ENCODE measurements at places on chromosomes 16 and 17.

GRCh38 chr17:59642565-59642964 lies 22.9 kb downstream of the CLTC start:
- DNase-seq: no peak

DNA sequence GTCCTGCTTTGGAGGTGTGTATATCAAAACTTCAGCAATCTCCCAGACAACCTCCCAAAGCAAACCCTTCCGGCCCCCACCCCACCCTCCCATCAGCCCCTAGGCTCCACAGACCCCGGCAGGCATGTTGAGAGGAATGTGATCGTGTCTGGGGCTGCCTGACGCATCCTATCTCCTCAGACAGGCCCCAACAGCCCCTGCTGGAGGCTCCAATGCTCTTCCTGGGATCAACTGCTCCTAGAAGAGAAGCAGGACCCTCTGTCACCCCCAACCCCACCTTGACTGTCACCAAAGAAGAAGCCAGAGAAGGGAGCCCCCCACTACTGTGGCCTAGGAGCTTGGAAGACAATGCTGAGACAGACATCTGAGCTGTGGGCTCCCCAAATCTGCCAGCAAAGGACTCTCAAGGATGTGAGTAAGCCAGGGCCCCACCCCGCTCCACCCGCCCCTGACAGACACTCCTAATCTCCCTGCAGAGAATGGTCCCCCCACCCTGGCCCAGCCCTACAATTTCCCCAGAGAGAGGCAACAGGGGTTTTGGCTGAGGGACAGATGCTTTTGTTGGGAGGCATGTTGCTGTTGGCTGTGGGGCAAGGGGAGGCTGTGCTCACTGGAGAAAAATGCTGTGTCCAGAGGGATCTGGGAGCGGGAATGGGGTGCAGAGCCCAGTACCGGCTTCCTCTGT lies 1.6 kb upstream of the KRT14 start:
- no peak for DNase-seq

DNA sequence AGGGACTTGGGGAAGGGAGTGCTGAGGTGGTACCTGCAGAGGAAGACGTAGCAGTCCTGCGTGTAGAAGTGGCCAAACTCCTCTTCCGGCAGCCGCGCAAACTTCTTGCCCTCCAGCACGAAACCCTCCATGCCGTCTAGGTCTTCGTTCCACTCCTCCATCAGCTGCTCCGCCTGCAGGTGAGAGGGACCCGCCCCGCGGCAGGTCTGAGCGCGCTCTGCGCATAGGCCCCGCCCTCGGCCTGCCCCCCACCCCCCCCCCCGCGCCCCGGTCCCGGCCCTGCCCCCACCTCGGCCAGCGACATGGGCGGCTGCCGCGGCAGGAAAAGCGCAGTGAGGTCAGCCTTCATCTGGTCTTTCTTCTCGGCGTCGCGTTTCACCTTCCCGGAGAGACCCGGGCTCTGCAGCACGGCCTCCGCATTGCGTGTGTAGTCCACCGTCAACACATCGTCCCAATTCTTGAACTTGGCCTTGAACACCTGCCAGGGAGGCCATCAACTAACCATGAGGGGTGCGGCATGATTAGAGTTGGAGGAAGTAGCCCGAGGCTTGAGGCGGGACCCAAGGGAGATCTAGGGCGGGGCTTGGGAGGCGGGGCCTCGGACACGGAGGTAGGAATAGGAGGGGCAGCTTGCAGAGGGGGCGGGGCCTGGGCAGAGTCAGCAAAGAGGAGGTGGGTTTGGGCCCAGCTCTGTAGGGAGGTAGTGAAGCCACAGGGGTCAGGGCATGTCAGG lies 11.5 kb downstream of the FLII start:
- DNase-seq: no peak

GRCh38 chr16:28139530-28139929 lies 72.2 kb downstream of the XPO6 start:
- no peak for DNase-seq

GRCh38 chr17:12691173-12691572 lies 25.5 kb downstream of the MYOCD start:
- no peak for DNase-seq

DNA sequence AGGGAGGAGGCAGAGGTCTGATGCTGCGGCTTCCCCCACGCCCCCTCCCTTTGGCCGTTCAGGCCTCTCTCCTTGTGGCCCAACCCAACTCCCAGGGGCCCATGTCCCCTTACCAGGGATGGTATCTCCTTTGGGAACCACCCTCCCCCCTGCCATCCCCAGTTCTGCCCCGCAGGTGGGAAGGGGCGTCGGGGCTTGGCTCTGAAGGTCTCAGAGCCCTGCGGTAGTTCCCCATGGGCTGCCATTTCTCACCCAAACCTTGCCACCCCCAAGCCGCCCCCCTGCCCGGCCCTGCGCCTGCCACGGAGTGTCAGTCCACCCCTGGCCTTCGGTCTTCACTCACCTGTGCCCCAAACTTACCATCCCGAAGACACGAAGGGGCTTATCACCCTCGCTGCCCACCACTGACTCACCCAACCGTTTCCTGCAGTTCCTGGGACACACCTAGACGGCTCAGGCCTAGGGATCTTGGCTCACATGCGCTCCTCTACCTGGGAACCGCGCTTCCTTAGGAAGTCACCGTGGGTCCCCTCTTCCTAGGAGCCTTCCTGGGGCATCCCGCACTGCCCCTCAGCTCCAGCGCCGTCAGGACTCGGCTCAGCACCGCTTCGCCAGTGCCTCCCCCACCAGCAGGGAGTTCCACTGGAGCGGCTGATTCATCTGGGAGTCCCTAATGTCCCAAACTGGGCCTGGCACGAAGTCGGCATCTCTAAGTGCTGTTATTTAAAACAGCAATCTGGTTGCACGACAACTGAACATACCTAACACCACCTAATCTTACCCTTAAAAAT lies 1.1 kb upstream of the DOC2A start:
- no peak for DNase-seq

- DNase-seq: no peak
These were observed 14.9 kb upstream of the RBFOX3 start for GRCh38 chr17:79625706-79626105.

DNA sequence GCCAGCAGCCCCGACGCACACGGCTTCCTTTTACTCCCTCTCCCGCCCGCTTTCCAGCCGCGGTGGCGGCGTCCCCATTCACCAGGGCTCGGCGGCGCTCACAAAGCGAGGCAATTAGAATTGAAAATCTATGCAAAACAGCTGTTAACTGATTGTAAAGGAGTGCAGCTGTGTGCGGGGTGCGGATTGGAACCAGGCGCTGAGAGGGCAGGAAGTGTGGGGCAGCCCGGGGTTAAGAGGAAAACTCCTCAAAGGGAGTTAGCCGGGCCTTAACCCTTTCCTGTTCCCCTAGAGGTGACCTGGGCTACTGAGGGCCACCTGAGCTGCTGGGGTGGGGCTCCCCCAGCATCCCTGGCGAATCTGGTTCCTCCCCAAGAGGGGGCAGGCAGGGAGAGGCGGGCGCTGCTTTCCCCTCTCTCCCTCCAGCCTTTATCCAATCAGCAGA lies 5.8 kb upstream of the GSE1 start:
- DNase-seq: no peak

DNA sequence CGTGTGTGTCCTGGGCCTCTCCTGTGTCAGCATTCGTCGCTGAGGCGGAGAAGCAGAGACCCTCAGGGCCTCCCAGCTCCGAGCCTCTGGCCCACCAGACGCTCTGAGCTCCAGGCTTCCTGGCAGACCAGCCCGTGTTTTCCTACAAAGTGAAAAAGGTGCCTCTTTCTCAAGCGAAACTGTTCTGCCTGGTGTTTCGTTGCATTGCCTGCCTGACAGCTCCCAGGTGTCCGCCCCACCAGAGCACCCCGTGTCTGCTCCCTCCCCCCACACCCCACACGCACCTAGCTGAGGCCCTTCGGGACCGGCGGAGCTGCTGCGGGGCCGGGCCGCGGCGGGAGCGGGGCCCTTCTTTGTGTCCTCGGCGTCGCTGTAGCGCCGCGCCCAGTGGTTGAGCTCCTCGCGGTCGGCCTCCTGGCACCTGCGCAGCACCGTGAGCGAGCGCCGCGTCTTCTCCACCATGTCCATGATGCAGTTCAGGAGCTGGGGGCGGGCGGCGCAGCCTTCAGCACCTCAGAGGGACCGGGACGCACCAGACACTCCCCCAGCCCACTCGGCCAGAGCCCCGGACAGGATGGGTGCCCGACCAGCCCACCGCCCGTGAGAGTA lies 14.7 kb upstream of the PABPN1L start:
- DNase-seq: no peak

GRCh38 chr17:50064253-50065001 lies 8.5 kb downstream of the ITGA3 start:
- DNase-seq: no peak

DNA sequence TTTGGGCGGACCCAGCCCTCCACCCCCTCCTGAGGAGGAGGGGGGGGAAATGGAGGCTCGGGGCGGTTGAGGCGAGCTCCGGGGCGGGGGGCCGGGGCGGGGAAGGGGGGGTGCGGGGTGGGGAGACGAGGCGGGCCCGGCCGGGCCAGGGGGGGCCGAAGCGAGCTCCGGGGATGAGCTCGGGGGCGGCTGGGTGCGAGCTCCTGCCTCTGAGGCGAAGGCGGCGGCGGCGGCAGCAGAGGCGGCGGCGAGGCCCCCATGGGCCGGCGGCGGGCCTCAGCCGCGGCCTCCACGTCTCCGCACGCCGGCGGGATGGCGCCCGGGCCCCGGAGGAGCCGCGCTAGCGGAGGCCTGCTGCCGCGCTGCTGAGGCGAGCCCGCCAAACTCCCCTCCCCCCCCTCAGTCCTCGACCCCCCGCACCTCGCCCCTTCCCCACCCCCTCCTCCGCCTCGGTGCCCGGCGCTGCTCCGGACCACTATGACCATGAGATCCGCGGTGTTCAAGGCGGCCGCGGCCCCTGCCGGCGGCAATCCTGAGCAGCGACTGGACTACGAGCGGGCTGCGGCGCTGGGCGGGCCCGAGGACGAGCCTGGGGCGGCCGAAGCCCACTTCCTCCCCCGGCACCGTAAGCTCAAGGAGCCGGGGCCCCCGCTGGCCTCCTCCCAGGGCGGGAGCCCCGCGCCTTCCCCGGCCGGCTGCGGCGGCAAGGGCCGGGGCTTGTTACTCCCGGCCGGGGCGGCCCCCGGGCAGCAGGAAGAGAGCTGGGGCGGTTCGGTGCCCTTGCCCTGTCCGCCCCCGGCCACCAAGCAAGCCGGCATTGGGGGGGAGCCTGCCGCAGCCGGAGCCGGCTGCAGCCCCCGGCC lies 596 bp downstream of the MSL1 start:
- DNase-seq: no peak

GRCh38 chr16:86797700-86798099 lies 219.4 kb downstream of the FOXL1 start:
- DNase-seq: no peak

DNA sequence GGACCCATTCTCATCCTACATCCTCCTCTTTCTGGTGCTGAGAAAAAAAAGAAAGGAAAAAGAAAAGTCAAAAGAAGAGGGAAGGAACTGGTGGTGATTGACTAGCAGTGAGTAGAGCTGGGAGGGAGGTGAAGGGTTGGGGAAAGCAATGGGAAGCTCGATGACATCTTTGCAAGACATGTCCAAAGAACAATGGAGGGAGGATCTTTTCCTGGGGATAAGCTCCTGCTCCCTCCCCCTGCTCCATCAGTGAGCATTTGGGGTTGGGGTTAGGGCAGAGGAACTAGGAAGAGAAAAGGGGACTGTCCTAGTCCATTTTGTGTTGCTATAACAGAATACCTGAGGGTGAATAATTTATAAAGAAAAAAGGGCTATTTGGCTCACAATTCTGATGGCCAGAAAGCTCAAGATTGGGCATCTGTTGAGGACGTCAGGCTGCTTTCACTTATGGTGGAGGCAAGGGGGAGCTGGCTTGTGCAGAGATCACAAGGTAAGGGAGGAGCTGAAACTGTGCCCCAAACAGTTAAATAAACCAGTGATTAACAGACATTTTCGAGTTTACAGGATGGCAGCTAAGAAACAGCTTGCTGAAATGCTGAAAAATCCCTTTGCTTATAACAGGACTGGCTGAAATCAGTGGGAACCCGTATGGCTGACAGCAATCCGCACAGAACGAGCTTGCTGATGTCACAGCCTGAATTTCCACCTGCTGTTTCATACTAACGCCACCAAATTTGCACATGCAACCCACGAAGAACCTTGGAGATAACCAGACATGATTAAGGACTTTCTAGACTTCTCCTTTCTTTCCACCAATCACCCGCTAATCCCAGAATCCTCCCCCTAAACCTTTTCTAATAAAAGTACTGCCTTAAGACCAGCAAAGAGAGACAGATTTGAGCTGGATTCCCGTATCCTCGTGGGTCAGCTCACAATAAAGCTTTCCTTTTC lies 1.6 kb upstream of the ODF4 start:
- DNase-seq: no peak

DNA sequence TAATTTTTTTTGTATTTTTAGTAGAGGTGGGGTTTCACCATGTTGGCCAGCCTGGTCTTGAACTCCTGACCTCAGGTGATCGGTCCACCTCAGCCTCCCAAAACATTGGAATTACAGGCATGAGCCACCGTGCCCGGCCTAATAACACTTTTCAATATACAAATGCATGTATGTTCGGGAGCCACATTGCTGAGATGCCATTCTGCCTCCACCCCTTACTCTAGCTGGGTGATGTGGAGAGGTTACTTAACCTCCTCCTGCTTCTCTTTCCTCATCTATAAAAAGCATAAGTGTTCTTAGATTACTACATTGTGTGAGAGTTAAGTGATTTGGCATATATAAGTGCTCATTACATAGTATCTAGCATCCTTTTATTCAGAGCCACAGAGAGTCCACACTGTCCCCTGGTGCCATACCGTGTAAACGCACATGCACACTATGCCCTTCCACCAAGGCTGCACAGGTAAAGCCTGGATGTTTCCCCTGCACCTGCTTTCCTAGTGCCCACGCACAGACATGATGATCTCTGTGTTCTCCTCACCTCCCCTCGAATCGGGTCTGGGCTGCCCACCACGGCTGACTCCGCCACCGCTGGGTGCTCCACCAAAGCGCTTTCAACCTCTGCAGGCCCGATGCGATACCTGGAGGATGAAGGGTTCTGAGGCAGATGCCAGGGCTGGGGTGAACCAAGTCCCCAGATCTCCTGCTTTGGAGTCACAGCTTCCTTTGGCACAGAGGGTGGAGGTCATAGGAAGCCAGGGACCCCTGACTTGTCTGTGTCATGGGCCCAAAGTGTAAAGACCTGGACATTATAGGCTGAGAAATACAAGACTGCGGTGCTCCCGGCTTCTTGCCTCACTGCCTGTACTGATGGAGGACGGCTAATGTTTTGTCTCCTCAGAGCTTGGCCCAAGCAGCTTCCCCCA lies 49.0 kb upstream of the ACSM2B start:
- no peak for DNase-seq

GRCh38 chr16:1981398-1981836 lies at the start of gene NOXO1:
Gene NOXO1 (minus strand): TSS chr16:1981469. CDS start chr16:1981179, 290 bp downstream.
- no peak for DNase-seq

- no peak for DNase-seq
These were observed 12.7 kb downstream of the LITAFD start for GRCh38 chr16:8894736-8895334.

GRCh38 chr16:29900102-29900887 lies at the start of gene ASPHD1:
Gene ASPHD1 (plus strand): TSS chr16:29900488. CDS start chr16:29900972, 484 bp downstream.
- DNase-seq: no peak

DNA sequence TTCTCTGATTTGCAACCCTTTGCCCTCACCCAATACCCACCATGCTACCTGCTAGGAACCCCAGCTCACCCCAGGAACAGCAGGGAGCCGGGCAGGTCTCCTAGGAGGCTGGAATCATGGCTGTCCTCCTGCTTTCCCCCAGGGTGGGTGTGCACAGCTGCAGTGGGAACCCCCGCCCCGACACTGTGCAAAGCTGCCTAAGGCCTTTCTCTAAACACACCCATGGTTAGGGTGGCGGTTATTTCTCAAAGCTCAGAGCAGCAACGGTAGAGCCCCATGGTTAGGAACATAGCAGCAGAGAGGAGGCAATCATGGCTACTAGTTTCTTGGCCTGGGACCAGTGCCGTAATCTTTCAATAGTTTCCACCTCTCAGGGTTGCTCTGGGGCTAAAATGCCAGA lies 52.2 kb downstream of the ABCC12 start:
- no peak for DNase-seq

- no peak for DNase-seq
These were observed 158 bp downstream of the ALYREF start for GRCh38 chr17:81891303-81891552.
